ENCODE measurements at places on chromosomes 12 and 14.

DNA sequence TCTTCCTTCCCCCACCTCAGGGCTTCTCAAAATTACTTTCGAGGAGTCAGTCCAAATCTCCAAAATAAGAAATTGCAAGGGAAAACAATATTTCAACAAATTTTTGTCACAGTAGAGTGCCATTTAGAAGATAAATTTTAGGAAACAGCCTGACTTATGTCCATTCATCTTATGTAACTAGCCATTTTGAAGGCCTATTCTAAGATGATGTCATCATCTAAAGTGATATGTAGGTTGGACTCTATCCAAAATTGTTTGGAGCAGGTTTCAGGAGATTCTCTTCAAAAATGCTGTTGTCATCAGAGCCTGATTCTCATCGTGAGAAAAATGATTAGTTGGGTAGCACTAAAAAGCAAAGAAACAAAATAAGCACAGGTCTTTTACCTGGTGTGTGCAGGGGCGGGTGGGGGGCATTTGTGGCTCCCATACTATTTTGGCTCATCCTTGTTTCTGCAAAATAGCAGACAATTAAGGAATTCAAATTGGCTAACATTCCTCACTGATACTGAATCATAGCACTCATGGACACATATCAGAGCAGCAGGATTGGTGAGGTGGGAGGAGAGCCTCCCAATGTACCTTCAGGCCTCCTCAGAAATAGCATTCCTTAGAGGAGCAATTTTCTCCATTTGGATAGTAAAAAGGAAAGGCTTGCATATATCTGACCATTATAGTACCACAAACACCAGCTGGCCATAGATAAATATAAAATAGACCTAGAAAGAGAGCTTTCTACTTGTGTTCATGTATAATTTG is 360.9 kb upstream of the NAV3 start:
- DNase-seq, result no peak

DNA sequence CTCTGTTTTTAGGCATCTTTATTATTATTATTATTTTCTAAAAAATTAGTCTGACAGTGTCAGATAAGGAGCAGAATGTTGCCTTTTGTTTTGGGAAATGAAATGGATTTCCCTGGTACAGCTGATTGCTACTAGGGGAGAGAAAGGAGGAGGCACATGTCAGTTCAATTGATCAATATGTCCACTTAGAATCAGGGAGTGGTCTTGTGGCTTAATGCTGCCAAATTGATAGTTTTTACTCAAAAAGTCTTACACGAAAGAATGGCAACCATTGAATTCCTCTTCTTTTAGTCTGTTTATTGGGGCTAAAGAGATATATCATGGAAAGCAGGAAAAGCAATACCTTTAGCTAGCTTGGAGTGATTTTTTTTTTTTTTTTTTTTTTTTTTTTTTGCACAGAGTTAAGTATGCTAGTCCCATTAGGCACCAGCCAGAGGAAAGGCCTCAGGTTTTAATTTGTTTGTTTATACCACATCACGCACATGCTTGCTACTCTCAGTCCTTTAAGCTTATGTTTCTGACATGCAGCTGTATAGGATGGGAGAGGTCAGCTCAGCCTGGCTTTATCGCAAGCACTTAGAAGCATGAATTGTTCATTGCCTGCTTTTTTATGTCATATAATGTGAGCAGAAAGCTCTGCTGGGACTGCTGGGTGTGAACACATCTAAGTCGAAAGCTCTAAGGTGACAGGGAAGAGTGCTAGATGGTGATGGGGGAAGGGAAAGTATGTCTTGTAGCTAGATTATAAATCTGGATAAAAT is 1.4 kb downstream of the AKAP6 start:
- no peak for DNase-seq

DNA sequence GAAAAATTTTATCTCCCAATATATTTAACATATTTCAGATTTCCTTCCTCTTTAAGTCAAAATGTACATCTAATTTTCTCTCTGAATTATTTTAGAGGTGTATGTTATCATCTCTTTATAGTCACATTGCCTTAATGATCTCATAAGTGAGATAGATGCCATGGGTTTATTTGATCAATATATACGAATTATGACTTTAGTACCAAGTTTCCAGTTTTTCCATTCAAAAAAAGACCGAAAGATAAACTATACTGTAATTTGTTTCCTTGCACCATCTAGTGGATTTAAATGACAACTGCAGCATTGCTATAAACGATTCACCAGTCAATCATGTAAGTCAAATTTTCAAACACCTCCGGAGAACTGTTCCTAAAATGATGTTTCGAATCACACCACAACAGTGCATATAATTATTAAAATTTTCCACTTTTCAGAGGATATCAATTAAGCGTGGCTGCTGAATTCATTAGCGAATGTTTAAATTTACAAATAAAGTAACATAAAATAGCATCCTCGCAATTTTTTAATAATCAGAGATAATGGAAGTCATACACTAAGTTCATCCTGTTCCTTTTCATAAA is 419 bp upstream of the ATXN7L3B start:
- DNase-seq, result no peak

DNA sequence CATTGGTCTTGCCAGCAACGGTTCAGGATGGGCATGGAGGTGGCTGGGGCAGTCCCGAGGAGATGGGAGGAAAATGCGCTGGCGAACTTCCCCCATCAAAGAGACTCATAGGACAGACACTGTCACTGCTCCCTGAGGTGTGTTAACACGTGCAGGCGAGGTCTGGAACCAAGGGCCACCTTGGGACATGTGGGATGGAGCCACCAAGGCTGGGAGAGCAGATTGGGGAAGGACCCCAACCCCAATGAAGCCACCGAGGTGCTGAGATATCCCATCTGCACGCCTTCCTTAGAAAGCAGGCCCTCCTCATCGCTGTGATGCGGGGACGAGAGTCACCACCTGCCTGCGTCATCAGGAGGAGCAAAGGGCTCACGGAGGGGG is 16.9 kb upstream of the BEGAIN start:
- no peak for DNase-seq

DNA sequence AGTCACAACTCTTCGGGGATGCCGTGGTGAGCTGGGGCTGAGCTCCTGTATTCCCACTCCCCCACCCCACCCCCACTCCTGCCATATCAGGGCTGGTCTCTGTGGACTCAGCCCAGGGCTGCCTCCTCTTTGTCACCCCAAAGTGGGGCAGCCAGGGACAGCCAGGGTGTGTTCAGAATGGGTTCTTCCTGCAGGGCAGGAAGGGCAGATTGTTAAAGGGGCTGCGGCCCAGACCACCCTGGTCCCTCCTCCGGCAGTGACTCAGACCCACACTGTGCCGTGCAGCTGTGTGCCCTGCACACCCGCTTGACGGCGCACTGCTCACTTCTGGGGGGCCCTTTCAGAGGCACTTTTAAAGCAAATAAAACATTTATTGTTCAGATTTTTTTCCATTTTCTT is 9.3 kb downstream of the SLC48A1 start:
- DNase-seq, result no peak

DNA sequence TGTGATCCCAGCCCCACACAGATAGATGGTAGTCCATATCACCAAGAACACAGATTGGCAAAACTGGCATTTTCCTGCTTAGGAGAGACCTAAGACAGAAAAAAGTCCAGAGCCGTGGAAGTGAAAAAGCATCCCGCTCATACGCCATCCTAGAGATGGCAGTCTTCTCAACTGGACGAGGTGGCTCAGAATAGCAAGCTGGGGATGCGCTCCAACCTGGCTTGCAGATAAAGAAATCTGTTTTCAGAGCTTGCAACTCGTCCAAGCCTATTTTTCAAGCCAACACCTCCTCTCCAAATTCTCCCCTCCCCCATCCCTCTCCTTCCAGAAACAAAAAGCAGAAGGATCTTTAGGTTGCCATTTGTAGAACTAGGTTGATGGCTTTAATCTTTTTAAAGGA is 74.3 kb upstream of the OTX2 start:
- no peak for DNase-seq

DNA sequence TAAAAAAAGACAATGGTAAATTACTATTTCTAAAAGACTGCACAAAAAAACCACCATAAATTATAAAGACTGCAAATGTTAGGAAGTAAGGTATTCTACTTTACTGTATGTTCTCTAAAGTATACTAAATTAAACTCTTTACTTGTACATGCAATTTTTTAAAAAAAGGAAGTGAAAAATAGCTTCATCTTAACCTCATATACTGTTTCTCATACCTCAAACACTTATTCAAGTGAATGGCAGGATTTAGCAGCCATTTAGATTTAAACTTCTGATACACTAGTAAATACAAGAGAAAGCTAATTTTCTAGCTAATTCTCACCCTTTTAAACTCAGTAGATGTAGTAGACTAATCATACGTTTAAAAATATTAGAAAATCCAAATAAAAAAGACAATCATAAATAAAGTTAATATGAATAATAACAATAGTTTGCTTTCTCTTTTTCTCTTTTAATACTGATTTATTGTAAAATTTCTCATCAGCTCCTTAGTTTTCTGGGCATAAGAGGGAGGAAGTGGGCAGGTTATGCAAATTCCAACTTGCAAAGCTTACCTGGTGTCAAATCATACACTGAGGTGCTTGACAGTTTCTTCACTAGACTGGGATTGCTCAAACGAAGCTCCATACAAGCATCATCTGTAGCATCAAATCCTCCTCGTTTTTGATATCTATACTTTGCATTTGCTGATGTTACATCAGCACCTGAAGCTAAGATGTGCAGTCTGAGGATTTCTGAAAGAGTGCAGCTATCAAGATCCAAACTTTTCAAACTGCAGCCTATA is 71.0 kb upstream of the CFL2 start:
- no peak for DNase-seq

GRCh38 chr12:96780330-96780729 is 126.7 kb upstream of the NEDD1 start:
- no peak for DNase-seq

DNA sequence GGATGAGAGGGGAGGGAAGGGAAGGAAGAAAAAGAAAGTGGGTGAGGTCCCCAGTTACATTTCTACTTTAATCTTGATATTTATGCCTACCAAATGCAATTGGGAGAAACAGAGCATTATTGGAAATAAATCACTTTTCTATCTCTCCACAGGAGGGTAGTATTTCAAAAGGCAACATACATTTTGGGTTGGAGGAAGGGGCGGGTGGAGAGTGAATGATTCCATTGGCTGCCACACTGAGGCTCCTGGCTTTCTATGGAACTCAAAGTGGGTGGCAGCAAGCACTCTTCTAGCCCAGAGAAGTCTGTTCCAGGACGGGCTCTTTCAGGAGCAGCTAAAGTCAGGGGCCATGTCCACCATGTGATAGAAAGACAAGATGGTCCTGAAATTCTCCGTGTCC is 441.3 kb downstream of the DAD1 start:
- no peak for DNase-seq

GRCh38 chr12:122013791-122014590 is 7.7 kb upstream of the BCL7A start:
- DNase-seq, result no peak

DNA sequence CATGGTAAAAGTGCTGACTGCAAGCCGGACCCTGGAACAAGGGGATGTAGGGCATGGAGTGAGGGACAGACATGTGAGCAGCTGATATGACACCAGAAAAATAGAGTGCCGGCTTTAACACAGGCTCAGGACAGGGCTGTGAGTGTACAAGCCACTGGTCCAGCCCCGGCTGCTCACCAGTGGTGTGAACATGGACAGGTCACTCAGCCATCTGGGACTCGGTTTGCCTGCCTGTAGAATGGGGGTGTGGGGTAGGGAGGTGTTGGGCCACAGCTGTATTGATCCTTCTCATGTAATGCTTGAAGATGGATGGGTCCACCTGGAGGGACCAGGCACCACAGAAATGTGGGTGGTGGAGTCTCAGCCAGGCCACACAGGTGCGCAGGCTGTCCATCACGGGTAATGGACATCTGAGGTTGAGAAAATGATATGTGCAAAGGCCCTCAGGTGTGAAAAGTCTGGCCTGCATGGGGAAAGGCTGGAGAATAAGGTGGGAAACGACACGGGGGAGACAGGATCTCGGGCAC is 10.6 kb upstream of the KRT74 start:
- no peak for DNase-seq
